ENCODE measurements at places on chromosomes 7 and 10.

- no peak for DNase-seq
These were observed 209.9 kb downstream of the SEMA3E start for GRCh38 chr7:83439026-83439425.

DNA sequence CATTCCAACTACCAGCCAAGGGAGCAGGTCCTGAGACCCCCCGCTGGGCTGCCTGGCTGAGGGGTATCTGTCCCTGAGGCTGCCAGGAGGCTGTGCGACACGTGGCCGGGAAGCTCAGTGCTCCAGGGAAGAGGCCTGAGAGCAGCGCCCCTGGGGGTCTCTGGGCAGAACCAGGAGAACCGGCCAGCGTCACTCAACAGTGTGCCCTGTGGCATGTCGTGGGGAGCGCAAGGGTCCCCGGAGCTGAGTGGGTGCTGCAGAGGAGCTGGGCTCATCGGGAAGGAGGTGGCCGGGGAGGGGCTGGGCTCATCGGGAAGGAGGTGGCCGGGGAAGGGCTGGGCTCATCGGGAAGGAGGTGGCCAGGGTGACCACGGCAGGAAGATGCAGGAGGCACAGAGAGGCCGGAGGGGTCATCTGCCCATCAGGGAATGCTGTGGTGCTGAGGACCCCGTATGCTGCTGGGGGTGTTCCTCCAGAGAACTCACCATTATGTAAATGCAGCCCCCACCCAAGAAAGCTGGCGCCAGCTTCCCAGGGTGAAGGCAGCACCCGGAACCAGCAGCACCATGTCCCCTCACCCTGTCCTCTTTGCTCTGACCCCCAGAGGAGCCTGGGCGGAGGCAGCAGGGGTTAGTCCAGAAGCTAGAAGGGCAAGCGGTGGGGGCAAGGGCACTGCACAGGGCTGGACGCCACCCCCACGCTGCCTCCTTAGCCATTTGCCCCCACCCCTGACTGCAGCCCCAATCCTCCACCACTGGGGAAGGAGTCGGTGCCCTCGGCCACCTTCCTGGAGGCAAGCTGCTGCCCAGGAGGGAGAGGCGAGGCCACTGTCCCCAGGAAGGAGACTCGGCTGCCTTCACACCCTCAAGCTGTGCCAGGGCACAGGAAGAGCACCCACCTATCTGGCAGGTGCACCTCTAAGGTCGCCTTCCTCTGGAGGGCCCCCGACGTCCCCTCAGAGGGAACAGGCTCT is 33.3 kb downstream of the CALML3 start:
- no peak for DNase-seq

DNA sequence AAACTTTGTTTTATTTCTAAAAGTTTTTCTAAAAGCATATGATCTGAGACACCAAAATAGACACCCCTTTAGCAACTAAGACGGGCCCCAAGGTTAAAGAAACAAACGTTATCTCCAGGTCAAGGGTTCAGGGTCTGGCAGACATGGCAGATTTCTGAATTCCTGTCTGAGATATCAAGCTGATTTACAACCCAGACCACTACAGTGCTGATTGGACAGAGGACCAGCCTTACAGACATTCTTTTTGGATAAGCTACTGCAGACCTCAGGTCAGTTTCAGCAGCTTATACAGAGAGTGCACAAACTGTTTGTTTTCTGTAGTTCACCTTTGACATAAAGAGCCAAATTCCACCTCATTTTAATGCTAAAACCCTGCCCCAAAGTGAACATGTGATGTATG is 34.8 kb downstream of the SVOPL start:
- no peak for DNase-seq

DNA sequence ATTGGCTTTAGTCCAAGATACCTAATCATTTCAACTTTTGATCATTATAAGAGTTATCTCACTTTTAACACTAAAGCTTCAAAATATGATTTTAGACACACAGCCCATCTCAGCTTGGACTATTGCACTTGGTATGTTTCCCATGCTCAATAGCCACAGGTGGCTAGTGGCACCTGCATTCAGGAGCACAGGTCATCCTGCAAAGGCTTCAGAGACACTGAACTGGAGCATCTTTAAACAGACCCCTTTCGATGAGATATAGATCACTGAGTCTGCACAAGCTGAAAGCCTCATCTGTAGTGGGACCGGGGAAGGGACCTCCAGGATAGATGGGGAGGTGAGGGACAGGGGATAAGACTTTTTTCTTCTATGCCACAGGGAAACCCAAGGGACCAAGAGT is 48.5 kb upstream of the TARP start:
- no peak for DNase-seq

DNA sequence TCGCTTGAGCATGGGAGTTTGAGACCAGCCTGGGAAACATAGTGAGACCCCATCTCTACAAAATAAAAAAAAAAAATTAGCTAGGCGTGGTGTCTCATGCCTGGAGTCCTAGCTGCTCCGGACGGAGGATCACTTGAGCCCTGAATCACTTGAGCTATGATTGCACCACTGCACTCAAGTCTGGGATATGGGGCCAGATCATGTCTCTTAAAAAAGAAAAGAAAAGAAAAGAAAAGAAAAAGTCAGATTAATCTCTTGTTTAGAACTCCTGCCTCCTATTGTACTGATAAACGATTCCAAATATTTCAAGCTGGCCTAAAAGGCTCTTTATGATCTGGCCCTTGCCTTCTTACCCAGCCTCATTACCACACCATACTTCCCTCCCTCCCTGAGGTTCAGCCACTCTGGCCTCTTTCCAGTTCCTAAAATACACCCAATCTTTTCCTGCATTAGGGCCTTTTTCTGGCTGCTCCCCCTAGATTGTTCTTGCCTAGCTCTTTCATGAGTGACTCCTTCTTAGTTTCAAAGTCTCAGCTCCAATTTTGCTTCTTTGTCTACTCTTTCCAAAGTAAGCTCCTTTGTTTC is 41.7 kb downstream of the VCL start:
- DNase-seq: no peak

GRCh38 chr10:14880229-14880628 is 1.6 kb downstream of the SUV39H2 start:
- no peak for DNase-seq

DNA sequence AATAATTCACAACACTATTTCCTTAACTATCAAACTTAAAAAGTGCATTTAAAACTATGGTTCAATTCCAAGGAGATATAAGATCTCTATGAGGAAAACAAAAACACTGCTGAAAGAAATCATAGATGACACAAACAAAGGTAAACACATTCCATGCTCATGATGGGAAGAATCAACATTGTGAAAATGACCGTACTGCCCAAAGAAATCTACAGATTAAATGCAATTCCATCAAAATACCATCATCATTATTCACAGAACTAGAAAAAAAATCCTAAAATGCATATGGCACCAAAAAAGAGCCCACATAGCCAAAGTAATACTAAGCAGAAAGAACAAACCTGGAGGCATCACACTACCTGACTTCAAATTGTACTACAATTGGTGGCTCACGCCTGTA is 159.9 kb upstream of the EEPD1 start:
- DNase-seq: no peak

GRCh38 chr10:73857446-73857845 is 16.9 kb downstream of the CAMK2G start:
- DNase-seq: no peak

GRCh38 chr10:50512743-50513416 is 110.9 kb downstream of the SGMS1 start:
- DNase-seq: no peak

GRCh38 chr7:108004220-108005142 is 1.5 kb upstream of the LAMB1 start:
- no peak for DNase-seq

DNA sequence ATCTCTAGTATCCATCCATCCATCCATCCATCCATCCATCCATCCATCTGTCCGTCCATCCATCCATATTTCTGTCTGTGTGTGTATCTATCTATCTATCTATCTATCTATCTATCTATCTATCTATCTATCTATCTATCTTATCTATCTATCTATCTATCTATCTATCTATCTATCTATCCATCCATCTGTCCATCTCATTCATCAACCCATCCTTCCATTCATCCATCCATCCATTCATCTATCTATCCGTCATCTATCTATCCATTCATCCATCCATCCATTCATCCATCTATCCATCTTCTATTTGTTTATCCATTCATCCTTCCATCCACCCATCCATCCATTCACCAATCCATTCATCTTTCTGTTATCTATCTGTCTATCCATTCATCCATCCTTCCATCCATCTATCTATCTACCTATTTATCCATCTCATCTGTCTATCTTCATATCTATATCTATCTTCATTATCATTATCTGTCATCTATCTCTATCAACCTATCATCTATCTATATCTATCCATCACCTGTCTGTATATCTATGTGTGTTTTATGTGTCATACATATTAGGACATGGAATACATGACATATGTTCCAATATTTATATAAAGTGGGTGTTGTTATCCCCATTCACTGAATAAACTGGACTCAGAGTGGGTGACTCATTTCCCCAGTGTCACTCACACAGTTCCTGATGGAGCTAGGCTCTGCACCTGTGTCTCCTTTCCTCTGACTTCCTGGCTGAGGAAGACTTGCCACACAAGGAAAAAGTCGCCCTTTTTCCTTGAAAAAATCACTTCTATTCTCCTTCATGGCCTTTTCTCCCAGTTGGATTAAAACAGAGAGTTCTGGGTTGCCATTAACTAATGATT is 200.1 kb downstream of the CCDC3 start:
- DNase-seq: no peak

DNA sequence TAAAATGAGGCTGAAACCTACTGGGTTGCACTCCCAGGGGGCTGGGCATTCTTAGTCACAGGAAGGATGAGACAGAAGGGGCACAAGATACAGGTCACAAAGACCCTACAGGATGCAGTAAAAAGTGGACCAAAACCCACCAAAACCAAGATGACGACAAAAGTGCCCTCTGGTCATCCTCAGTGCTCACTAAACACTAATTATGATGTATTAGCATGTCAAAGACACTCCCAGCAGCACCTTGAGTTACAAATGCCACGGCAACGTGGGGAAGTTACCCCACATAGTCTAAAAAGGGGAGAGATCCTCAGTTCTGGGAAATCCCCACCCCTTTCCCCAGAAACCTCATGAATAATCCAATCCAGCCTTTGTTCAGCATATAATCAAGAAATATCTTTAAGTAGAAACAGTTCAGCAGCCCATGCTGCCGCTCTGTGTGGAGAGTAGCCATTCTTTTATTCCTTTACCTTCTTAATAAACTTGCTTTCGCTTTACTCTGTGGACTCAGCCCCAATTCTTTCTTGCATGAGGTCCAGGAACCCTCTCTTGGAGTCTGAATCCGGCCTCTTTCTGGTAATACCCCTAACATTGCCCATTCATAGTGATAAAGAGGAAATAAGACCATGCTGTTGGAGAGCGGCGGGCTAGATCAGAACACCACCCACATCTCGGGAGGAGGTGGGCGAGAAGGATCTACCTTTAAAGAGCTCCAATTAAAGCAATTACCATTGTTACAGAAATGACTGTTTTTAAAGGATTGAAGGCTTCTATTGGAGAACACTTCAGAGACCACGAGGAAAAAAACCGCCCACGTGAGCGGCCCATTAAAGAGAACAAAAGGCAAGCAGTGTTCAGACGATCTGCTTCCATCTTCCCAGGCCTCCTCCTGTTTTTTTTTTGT is 170.9 kb downstream of the USP6NL start:
- peak; percentile 55 for DNase-seq

DNA sequence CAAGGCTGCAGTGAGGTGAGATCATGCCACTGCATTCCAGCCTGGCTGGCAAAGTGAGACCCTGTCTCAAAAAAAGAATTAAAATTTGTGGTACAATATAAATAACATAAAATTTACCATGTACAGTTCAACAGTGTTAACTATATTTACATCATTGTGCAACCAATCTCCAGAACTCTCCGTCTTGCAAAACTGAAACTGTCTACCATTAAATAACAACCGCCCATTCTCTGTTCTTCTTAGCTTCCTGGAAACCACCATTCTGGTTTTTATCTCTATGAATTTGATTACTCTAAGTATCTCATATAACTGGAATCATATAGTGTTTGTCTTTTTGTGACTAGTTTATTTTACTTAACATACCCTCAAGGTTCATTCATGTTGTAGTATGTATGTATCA is 167.6 kb downstream of the AUTS2 start:
- DNase-seq: no peak

DNA sequence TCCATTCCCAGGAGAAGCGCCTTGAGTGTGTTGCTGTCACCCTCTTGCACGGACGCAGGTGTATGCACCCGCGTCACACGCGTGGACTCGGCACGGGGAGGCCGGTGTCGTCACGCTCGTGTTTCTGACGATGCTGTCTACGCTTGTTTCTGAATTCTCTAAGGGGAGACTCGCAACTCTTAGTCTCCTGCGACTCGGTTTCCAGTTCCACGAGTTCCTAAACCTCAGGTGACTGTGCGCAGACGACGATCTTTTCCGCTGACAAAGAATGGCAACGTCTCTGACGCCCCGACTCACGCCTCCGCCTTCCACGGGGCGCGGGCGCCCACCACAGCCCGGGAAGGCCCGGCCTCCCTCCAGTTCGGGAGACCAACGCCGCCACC is 579 bp downstream of the IDI1 start:
- DNase-seq: no peak

GRCh38 chr10:125520968-125521367 is 162.0 kb downstream of the TEX36 start:
- no peak for DNase-seq

DNA sequence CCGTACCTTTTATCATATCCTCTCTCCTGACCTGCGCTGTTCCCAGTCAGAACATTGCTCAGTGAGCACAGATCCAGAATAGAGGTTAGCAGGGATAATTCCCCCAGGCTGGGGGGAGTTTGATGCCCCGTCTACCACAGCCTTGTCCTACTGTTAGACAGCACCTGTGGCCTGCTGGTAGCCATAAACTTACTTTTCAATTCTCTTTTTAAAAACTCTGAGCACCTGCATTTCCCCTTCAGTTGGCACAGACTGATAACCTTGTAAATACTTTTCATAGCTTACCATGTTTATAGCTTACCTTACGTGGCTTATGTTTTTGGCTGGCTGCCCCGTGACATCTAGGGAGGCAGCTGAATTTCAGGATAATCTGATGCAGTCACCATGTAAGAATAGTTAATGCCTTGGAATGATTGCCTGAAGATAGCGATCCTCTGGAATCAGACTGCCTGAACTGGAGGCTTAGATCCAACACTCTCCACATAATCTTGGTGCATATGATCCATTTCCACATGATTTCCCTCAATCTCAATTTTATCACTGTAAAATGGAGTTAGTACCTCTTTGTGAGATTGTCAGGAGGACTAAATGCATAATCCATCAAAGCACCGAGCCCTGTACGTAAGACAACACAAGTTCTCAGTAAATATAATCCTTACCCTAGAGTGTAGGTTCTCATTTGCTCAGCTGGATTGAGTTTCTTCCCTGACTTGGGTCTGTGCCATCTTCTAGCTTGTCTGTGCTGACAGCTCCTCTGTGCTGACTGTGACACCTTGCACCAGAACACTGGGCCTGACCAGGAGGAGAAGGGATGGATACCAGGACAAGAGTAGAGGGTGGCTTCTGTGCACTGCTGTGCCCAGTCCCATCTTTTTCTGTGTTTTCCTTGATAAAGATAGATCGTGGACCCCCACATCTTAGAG is 111.7 kb upstream of the GJD4 start:
- DNase-seq: no peak

- DNase-seq: no peak
These were observed 133.9 kb downstream of the AUTS2 start for GRCh38 chr7:69732203-69732602.

- no peak for DNase-seq
These were observed 355.3 kb downstream of the PAXIP1 start for GRCh38 chr7:154647625-154648024.
